ENCODE measurements at places on chromosomes 7 and 10.

DNA sequence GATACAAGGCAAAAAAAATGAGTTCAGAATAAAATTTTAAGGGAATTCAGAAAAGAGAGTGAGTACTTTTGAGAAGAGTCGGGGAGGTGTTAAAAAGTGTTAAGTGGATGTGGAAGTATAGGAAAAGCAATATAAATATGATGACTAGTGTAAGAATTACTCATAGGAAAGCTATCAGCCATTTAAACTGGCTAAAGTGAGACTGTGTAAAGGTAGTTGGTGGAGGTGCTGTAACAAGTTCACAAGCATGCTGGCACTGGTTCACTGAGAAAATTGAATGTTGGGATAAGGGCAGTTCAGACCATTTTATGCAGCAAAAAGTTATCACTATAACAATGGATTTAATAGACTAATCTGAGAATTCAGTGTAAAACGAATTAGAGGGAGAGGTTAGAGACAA is 179.0 kb upstream of the DKK1 start:
- no peak for DNase-seq

DNA sequence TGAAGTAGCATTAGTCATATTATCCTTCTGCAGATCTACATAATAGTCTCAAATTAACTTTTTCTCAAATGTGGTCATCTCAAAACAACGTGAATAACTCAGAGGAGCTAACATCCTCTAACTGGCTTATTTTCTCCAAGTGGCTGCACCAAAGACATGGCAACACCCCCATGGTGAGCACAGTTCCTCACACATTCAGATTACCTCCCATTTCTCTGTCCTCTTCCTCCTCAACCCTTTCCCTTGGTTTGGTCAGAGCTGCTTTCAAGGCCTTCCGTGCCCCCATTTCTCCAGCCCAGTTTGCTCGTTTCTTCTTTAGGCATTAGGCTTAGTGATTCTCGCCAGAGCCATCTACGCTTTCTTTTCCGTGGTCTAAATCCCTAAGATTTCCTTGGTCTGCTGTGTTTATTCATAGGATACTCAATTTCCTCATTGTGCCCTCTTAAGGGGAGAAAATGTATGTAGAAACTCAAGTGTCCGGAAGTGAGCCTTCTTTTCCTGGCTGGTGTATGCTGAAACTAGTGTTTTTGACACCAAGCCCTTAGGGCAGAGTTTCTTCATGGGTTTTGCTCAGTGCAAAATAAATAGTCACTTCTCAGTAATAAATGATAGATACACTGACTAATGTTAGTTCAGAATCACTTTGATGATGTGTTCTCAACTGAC is 2.6 kb downstream of the MET start:
- DNase-seq = no peak

DNA sequence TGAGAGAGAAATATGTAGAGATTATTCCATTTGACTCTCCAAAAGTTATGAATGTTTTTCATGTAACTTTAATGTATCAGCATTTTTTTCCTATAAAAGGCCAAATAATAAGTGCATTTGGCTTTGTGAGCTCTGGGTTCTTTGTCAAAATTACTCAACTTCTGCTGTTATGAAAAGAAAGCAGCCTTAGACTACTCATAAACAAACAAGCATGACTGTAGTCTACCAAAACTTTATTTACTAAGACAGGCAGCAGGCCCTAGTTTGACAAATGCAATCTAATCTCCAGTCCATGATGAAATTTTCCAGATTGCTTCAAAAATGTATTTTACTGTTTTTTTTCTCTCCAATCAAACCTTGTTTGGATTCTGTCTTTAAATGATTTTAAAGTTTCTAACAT is 46.3 kb downstream of the MRPL32 start:
- DNase-seq = no peak

DNA sequence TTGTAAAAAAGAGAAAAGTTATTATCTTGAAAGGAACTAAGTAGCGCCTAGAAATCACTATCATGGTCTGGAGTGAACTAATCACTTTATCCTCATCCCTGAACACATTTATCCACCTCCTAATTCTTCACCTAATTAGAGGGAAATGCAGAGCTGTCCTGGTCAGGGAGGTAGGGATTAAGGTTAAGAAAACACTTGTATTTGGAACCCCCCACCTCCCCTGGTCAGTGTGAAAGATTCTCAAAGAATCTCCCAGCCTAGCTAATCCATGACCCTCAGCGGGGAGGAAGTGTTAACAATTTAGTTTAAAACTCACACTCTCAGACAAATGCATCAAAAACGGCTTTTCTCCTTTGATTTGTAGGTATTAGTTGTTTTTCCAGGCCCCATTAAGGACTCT is 83.8 kb downstream of the FAM204A start:
- DNase-seq = no peak

DNA sequence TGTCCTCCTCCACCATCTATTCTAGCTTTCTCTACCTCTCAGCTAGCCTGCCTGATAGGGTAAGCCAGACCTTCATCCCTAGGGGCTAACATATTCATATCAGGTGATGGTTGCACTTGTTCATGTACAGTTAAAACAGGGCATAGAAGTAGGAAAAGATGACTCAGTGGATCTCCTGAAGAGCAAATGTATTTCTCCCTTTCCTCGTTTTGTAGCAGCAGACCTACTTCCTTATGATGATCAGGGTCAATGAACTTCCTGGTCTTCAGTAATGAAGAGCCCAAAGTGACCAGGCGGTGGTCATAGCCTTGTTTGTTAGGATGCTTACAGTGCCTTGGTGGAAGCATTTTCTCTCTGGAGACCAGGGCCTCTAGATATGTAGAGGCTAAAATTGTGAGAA is 6.3 kb downstream of the LIPJ start:
- no peak for DNase-seq

GRCh38 chr7:154867068-154867467 is 135.9 kb downstream of the PAXIP1 start:
- DNase-seq = no peak

DNA sequence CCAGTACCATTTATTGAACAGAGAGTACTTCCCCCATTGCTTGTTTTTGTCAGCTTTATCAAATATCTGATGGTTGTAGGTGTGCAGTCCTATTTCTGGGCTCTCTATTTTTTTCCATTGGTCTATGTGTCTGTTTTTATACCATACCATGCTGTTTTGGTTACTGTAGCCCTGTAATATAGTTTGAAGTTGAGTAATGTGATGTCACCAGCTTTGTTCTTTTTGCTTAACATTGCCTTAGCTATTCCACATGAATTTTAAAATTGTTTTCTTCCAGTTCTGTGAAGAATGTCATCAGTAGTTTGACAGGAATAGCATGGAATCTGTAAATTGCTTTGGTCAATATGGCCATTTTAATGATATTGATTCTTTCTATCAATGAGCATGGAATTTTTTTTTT is 140.5 kb upstream of the RHOBTB1 start:
- DNase-seq = no peak

- DNase-seq = no peak
Measured at GRCh38 chr7:35754741-35755140, 46.1 kb upstream of the SEPTIN7 start.

DNA sequence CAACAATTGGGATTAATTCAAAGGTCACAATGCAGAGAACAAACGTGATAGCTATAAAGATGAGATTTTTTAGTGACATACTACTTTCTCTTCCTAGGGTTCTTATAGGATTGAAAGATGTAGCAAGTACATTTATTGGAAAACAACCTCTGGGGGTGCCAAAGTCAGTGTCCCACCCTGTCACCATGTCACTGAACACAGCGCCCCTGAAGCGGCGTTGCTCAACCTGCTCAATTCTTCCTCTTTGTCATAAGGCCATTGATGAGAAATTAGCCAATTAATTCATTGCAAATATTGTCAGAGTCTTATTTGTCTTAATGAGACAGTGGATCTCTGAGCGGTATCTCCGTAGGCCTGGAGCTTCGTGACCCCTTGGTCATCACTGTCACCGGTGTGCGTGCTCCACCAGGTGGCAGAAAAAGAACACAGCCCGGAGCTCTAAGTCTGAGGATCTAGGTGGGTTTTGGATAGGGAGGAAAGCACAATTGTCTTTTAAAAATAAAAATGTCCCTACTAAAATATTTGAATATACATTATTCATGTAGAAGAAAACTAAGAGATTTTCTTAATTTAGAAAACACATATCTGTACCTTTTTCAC is 362.6 kb downstream of the PAXIP1 start:
- DNase-seq = no peak

- DNase-seq = no peak
Measured at GRCh38 chr7:4177001-4177400, 505.1 kb upstream of the FOXK1 start.

- no peak for DNase-seq
Measured at GRCh38 chr7:140841166-140841715, 83.5 kb downstream of the BRAF start.

All from sciatic nerve (tissue), 2 donors.